ENCODE measurements at places on chromosomes 2 and 18.

- no peak for DNase-seq
These were observed 199.7 kb downstream of the LRRTM4 start for GRCh38 chr2:77322431-77322830.

- DNase-seq = no peak
These were observed 412.1 kb downstream of the TSN start for GRCh38 chr2:122167515-122167914.

DNA sequence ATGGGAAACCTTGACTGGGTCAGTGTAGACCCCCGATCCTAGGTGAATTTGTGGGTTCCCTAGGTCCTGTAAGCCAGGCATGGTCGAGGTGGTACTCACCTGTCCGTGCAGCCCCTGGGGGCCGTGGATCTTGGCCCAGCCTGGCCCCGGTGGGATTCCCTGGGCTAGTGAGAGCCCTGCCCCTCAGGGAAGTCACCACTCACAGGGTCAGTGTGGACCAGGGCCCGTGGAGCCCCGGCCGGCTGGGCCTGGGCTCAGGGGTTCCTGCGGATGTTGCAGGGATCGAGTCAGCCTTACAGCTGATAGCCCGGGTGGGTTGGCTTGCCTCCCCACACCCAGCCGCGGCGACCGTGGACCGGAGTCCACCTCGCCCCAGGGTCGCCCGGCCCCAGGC lies 528 bp downstream of the ATG9A start:
- no peak for DNase-seq

- no peak for DNase-seq
These were observed 319.9 kb downstream of the MYCN start for GRCh38 chr2:16260041-16260830.

DNA sequence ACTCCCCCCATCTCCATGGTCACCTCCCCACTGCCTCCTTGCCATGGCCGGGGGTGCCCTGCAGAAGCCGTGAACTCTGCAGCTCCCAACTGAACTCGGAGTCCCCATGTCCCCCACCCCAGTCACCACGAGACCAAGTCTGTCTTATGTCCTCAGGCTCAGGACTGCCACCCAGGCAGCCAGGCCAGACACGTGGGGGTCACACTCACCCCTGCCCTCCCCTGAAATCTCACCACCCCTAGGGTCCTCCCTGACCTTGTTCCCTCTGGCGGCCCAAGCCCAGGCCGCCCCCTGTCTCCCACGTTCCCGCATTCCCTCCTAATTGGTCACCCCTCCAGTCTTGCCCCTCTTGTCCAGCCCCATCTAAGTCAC lies 11.0 kb downstream of the AQP12A start:
- no peak for DNase-seq

DNA sequence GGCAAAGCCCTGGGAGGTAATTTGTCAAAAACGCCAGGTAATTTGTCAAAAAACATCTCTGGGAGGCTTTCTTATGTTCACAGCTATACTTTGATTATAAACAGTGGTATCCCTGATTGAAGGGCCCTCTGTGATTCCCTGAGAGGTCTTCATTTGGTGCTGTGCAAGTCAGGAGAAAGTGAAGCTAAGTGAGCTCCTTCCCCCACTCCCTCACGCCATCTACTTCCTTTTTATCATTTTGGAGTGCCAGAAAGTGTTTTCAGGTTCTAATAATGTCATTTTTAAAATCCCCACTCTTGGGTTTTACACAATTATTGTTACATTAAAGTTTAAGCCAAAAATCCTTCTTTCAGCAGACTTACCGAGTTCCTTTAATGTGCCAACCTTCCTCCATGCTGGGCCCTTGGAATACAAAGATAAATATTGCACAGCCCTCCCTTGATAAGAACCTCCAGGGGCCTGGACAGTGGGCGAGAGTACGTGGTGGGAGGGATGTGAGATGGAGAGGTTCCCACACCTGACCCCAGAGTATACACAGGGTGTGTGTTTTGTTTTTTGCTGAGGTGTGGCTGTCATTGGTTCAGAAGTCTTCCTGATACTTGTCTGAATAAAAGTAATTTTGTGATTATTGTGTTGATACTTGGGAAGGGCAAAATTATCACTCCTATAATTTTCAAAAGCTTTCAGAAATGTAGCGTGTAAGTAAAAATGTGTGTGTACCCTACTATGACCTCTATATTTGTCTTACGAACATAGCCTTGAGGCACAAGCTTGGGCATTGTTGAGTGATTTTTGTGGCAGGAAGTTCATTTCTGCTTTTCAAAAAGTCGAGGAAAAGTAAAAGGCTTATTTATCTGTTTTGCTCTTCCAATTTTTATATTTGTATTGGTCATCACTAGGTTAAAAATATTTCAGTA lies 8.2 kb downstream of the MAPRE2 start:
- no peak for DNase-seq

DNA sequence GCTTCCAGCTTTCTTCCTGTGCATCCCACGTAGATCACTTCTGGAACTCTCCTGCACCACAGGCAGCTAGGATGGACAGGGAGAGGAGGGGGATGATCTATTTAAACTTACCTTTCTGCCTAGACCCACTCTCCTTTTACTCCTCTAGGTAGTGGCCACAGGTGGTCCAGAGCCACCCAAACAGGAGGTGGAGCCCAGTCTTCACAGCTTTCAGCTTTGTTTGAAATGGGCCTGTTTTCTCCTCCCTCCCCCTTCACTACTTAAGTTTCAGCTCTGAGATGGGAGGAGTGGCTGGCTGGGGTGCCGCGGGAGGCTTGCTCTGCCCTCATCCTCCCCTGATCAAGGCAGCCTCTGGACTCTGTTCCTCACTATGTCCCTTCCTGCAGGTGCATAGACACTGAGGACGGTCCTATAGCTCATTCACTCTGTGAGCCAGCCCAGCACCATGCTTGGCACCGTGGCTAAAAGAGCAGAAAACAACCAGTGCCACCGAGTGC lies 12.6 kb upstream of the CELF4 start:
- no peak for DNase-seq

GRCh38 chr2:59217360-59217759 lies 976.2 kb upstream of the FANCL start:
- no peak for DNase-seq

GRCh38 chr18:49933530-49934128 lies 120.3 kb upstream of the ACAA2 start:
- DNase-seq = no peak

DNA sequence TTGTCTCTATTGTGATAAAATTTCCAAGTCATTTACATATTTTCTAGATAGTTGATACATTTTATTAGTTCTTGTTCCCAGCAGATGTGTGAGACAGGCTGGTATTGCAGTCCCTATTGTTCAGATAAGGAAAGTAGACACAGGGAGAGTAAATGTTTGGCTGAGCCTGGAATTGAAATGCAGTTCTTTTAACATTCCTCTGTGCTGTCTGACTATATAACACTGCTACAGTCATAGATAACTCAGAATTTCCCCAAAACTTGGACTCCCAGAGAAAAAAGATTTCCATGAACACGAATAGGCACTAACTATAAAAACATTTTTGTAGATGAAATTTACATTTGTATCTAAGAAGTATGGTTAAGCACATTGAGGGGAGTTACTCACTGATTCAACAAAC lies 71.4 kb downstream of the PLCL1 start:
- no peak for DNase-seq

DNA sequence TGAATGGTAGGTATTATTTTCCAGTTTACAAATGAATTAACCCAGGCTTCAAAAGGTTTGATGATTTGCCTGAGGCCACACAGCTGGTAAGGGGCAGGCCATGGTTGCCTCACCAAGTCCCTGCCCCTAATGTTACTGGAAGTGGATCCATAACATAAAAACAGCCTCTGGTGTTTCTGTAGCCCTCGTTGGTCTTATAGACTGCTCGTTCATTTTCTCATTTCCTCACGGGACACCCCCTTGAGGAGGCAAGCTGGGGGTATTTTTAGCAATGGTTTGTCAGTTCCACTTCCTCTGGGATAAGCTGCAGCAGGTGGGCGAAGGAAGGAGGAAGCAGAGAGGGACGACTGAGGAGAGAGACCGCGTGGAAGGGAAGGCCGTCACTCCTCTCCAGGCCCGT lies 32.9 kb upstream of the NDUFV2 start:
- DNase-seq = no peak

DNA sequence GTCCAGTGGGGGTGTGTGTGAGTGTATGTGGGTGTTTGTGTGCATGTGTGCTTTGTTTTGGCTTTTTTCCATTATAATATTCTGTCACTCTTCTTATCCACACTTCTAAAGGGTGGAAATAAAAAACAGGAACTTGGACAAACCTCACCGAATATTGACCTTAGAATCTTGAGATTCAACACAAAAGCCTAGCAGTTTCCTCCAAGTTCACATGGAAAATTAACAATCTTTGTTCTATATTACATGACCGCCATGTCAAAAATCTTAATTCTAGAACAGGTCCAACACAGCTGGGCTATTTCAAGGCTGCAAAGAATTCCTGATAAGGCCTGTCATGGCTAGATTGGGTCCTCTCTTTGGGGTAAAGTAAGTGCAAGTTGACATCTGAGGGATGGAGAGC lies 169.3 kb upstream of the OSR1 start:
- DNase-seq = no peak

DNA sequence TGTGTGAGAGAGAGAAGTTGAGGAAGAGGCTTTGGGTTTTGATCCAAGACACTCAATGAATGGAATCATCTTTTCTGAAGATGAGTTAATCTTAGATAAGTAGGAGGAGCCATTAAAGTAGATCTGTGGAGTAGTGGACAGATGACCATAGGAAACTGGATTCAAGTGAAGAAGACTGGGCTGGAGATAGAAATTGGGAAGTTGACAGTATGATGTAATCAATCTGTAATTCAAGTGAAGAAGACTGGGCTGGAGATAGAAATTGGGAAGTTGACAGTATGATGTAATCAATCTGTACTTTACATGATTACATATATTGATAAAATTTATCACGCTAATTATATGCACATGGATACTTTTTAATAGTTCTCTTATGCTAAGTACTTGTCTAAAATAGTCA lies 92.8 kb downstream of the PHLPP1 start:
- no peak for DNase-seq

DNA sequence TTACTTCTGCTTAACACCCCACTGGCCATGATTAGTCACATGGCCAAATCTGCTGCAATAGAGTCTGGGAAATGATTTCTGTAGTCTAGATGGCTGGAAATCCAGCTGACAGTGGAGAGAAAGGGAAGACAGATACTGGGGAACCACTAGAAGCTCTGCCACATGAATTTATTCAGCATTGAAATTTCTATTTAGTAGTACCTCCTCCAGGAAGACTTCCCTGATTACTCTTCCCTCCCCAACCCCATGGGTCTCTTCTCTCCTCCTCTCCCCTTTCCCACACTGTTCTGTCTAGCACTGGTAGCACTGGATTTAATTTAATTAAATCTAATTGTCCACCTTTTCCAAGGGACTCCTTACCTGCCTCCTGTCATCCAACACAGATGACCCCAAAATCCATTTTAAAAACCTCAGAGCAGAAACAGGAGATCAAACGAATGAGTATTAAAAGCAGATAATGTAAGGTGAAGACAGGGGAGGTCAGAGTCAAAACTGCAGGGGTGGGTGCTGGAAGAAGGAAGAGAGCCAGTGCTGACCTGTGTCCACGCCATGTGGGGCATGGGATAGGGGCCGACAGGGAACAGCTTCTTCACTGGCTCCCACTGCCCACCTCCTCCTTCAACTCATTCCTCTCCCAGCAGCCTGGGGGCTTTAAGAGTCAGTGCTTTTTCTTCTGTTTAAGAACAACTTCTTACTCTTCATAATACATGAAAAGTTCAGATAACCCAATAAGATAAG lies 169.2 kb upstream of the HS6ST1 start:
- DNase-seq = no peak

DNA sequence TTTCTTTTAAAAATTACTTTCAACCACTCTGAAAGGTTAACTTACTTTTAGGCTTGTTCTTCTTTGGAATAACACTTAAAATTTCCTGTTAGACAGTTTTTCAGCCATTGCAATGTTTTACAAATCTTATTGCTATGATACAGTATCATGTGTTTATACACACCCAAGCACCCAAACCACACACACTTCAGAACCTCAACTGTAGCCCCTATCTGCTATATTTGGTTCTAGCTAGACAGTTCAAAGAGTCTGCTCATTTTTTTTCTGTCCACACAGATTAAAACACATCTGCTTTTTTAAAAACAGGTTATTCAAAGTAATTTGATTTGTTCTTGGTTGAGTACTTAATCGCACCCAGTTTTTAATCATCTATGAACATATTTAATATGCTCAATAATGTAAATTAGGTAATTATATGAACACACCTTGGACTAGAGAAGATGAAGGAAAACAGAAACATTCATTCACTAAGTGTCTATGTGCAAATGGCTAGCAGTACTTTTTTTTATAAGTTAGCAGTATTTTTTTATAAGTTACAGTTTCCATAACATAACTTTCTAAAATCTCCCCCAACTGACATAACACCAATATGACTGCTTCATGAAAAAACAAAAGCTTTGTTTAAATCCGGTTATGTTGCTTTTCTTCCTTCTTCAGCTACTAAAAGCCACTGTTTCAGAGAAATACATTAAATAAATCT lies 17.6 kb downstream of the FBXO11 start:
- DNase-seq = no peak

DNA sequence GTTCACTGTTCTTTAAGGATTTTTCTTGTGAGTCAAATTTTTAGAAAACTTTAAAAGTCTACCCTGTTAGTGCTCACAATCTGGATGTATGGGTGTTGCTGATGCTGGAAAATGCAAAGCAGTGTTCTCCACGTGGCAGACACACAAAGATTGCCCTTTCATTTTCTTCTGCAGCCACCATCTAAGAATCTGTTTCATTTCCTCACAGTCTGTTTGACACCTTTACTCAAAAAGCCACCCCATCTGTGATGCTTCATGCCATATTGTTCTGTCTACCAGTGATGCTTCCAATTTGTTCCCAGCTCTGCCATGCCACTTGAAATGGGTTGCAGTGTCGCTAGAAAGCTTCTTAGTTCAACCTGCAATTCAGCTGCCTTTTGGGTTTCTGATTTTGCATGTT lies 464.2 kb upstream of the UBE2E3 start:
- DNase-seq = no peak

Measured in stimulated activated naive CD4-positive, alpha-beta T cell treated with Interleukin-2 at 50 U/mL for 16 hours (primary cell).